ENCODE measurements at places on chromosomes 5 and 9.

DNA sequence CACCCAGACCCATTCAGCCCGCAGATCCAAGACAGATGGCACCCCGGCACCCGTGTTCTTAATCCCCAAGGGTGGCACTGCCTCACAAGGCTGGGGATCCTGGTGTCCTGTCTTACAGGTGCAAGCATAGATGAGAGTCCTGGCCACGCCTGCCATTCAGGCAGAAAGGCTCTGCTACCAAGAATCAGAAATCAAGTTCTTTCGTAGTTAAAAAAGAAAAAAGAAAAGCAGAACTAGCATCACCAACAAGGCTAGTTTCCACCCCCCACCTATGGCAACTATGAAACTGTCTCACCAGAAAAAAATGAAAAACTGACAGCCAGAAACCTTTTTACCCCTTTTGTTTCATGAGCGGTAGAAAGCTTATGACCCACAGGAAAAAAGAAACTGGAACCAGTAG lies 170.4 kb downstream of the SYK start:
- no peak for DNase-seq

GRCh38 chr5:91020065-91020800 lies 362.9 kb downstream of the ARRDC3 start:
- DNase-seq, result no peak

GRCh38 chr5:168366116-168366515 lies 74.7 kb downstream of the WWC1 start:
- DNase-seq, result no peak

DNA sequence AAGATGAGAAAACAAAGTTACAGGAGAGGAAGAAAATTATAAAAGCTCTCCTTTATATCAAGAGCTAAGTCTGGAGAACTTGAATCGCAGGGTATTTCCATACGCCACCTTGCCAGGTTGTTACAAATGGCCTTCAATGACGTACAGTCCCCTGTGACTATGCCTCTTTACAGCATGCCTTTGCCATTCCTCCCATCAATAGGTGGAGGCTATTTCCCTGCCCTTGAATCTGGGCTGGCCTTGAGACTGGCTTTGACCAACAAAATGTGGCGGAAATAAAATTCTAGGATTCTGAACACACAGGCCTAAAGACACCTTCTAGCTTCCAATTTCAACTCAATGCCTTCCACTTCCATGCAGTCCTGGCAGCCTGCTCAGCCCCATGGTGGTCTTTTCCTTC lies 45.7 kb downstream of the TSSK1B start:
- no peak for DNase-seq

DNA sequence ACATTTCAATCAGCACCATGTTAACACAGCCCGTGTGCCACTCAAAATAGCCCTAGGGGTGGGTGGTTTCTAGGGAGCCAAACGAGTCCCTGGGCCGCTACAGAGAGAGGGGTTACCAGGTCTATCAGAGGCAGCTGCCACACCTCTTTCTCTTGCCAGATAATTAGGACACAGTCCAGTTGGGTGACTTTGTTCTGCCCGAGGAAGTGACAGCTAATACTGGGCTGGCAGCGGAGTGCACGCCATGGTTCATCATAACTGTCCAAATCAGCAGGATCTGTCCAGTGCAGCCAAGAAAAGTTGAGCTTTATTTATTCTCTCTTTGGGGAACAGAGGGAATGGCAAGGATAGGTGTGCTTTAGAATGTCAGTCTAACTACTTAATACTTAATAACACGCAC lies 583.8 kb downstream of the BRINP1 start:
- DNase-seq, result no peak

DNA sequence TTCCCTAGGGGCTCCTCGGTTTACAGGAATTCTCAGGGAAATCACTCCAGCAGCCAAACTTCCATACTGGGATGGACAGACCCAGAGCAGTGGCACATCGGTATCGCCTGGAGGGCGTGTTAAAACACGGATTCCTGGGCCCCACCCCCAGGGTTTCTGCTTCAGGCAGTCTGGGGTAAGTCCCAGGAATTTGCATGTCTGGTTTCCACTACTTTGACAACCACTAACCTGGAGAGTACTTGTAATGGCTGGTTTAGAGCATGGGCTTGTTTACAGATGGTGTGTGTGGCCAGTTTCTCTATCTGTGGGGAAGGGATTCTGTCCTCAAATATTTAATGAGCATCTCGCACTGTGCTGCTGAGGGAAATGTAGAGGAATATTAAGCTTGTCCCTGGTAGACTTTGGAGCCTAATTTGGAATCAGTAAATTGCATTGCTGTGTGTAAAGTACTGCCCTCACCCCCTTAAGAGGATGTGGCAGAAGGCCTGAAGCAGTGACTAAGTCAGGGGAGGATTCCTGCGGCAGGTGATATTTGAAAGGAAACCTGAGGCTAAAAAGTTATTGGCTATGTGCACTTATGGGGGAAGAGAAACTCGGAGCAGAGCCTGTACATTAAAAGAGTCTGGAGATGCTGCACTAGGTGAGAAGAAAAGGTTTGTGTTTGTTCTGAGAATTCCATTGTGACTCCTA lies 18.6 kb upstream of the TJP2 start:
- no peak for DNase-seq

DNA sequence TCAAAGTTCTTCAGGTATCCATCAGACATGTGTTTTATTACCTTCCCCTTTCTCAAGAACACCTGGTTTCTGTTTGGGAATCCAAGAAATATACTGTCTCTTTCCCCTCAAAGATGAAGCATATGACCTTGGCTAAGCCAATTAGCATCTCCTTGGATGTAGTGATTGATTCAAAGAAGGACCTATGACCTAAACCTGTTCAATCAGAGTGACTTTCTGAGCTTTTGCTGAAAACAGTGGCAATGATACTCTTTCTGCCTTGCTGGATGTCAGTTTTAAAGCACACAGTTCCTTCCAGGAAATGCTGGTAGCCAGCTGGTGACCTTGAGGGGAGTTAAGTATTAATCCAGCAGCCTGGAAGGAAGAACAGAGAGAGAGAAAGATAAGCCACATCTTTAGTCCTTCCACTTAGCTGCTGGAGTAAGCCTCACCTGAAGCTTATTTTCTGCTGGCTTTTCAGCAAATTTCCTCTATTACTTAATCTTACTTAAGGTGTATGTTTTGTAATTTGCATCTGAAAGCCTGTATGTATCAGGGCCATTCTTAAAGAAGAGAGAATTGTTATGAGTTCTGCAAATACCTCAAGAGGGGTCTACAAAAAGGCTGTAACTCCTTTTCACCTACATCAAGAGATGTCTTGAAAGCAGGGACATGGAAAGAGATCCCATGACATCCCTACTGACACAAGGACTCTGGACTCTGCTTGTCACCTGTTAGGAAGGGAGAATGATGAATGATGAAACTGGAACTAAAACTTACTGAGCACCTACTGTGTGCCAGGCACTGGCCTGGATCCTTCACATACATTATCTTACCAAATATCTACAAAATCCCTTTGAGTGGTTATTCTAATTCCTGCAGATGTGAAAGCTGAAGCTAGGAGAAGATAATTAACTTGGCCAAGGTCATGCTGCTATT lies 35.2 kb upstream of the PIK3R1 start:
- no peak for DNase-seq

- DNase-seq, result no peak
These were observed 17.2 kb downstream of the PITX1 start for GRCh38 chr5:135016861-135017290.

DNA sequence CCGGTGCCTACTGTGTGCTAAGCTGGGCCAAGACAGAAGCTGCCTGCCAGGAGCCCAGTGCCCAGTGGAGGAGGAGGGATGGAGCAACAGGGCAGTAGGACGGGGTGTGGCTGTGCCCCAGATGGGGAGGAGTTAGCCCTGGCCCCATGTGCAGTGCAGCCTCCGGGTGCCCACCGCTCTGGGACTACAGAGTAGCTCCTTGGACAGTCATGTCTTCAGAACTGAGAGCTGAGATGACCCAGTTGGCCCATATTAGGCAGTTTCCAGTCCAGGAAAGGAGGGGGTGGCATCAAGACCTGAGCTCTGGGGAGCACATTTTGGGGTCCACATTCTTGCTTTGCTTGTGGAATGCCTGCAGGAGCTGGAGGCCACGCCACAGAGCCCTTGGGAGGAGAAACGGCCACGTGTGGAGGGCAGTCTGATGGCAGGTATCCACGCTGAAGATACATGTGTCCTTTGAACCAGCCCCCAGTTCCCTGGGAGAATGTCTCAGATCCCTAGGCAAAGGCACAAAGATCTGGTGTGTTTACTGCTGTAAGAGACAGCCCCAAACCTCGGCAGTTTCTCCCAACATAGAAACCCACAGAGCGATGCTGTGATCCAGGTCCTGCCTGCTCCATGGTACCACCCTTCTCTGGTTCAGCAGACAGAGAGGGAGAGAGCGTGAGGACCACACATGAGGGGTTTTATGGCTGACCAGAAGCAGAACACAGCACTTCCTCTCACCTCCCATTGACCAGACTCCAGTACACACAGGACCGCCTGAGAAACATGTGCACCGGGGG lies 46.8 kb upstream of the FCN1 start:
- DNase-seq, result no peak

DNA sequence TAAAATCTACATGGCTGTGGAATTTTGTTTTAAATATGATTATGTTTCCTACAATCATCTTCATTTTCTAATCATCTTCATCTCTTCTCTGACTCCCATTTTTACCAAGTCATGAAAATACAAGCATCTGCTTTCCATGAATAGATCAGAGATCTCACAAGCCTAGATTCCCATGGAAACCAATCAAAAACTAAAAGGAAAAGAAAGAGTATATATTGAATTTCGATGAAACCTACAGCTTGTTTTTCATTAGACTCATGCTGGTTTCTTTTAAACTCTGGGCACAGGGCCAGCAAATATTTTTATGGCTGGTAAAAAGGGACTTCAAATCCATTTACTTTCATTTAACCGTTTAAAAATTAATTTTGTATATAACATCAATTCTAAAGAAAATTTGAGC lies 51.2 kb downstream of the INVS start:
- DNase-seq, result no peak

DNA sequence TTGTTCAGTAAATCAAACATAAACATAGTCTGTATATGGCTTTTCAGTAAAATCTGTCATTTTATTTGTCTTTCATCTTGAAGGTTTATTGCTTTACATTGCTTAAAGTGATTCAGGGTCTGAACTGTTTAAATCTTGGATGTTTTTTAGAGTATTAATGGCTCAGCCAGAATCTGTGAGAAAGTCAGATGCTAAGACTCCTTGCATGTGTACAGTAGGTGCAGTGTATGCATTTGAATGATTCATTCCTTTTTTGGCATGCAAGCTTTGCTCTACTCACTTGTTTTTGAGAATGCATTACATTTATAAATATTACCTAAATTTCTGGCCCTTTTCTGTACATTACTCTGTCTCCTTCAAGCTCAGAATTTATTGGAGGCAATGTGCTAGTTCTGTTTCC lies 271.0 kb upstream of the RIOK2 start:
- DNase-seq, result no peak

- DNase-seq, result no peak
These were observed 24.8 kb downstream of the CEP72 start for GRCh38 chr5:636951-637350.

DNA sequence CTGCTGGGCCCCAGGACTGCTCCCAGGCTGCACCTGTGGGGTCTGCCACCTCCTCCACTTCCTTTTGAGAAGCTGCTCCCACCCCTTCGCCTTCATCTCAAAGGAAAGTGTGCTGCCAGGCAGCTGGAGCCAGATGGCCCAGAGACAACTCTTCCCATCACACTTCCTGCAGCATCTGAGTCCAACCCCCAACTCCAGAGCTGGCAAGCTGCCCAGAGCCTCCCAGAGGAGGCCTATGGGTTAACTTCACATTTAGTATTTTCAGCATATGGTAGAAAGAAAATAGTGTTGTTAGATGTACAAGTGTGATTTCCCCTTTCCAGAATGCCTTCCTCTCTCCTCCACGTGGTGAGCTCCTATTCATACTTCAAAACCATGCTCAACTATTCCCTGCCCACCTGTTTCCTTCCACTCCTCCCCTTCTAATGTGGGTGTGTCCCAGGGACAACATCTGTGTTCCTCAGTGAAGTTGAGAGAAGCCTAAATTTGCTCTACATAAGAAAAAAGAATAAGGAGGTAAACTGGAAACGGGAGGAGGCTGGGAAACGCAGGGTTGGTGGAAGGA lies 38.6 kb upstream of the KCNMB1 start:
- no peak for DNase-seq

GRCh38 chr9:27967210-27967609 lies 393.9 kb upstream of the C9orf72 start:
- DNase-seq, result no peak

DNA sequence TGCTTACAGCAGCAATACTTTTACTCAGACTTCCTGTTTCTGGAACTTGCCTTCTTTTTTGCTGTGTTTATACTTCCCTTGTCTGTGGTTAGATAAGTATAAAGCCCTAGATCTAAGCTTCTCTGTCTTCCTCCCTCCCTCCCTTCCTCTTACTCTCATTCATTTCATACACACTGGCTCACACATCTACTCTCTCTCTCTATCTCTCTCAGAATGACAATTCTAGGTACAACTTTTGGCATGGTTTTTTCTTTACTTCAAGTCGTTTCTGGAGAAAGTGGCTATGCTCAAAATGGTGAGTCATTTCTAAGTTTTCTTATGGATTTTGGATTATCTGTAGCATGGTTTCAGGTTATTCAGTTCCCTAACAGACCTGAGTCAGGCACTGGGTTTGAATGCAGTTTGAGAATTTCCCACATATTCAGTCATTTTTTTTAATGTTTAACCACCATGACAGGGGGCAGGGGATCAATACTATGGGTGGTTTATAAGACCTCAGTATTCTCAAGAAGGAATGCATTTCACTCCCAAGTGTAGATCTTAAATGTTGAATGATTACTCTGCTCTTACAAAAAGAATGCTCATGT lies at the start of gene IL7R:
TSS of gene IL7R (plus strand) at position 127 of the 587 bp plus-strand sequence. CDS start at position 214, 87 bp downstream.
- no peak for DNase-seq

DNA sequence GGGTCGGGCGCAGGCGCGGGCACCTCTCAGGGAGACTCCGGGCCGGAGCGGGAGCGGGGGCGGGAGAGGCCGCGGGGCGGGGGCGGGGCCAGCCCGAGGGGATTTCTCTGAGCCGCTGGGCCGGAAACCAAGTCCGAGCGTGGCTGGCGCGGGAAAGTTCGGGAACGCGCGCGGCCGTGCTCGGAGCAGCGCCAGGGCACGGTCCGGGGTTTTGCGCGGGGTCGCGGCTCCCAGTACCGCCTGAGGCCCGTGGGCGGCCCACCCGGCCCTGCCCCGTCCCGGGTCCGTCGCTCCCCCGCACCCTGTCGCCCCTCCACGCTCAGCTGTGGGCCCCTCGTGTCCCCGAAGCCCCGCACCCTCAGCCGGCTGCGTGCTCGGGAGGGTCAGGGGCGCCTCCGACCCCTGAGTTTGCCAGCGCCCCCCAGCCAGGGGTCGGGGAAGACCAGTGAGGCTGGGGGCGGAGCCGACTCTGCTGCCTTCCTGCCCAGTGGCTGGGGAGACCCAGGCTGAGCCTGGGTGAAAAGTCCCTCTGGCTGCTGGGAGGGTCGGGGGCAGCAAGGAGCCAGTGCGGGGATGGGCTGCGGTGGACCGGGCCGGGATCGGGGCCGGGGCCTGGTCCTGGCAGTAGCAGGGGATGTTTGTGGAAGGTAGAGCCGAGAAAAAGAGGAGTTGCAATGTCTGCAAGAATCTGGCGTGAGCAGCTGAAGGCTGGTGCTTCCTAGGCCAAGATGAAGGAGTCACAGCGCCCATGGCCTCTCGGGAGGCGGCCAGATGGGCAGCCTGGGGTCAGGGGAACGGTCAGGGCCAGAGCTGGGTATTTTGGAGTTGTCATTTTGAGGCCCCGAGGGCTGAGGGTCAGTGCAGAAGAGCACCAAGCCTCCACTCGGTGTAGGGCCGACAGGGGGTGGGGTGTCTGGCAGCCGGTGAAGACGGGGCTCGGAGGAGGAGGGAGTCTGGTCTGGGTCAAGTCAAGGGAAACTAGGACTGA lies 588 bp downstream of the TRAF2 start:
- DNase-seq, result no peak

- no peak for DNase-seq
These were observed 2.8 kb downstream of the SARDH start for GRCh38 chr9:133735415-133735775.

All from putamen (tissue), 1 donor.